ENCODE measurements at places on chromosomes 11 and 22.

DNA sequence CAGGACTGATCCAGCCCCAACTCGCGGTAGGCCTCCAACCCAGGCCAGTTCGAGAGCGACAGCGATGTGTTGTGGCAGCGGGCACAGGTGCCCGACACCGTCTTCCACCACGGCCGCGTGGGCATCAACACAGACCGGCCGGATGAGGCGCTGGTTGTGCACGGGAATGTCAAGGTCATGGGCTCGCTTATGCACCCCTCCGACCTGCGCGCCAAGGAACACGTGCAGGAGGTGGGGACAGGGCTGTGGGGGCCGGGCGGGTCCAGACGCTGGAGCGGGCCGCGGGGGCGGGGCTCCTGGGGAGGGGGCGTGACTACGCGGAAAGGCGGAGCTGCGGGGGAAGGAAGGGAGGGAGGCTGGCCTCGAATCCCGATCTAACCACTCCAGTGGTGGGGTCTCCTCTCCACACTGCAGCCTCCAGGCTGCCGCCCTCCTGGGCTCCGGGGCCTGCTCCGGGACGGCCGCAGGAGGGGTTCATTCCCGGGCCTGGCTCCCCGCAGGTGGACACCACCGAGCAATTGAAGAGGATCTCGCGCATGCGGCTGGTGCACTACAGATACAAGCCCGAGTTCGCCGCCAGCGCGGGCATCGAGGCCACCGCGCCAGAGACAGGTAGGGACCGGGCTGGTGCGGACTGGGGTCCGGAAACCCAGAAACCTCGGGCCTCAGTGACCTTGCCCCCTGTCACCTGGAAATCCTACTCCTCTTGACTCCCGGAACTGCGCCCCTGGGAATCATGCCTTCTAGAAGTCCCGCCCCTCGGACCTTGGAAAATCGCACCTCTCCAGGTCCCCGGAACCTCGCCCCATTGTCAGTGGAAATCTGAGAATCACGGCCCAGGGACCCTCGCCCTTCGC is 14.9 kb downstream of the TMEM258 start:
- DNase-seq = no peak

DNA sequence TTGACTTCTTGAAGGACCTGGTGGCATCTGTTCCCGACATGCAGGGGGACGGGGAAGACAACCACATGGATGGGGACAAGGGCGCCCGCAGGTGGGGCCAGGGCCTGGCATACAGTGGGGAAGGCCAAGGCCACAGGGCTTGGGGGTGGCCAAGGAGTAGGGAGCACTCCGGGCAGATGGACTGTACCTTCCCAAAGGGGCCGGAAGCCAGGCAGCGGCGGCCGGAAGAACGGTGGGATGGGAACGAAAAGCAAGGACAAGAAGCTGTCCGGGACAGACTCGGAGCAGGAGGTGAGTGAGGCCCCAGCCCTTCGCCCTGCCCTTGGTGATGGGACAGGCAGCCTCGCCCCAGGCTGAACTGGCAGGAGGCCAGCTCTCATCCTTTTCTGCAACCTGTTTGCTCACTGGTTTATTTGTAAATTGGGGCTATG is 1.2 kb downstream of the DRAP1 start:
- DNase-seq = no peak

DNA sequence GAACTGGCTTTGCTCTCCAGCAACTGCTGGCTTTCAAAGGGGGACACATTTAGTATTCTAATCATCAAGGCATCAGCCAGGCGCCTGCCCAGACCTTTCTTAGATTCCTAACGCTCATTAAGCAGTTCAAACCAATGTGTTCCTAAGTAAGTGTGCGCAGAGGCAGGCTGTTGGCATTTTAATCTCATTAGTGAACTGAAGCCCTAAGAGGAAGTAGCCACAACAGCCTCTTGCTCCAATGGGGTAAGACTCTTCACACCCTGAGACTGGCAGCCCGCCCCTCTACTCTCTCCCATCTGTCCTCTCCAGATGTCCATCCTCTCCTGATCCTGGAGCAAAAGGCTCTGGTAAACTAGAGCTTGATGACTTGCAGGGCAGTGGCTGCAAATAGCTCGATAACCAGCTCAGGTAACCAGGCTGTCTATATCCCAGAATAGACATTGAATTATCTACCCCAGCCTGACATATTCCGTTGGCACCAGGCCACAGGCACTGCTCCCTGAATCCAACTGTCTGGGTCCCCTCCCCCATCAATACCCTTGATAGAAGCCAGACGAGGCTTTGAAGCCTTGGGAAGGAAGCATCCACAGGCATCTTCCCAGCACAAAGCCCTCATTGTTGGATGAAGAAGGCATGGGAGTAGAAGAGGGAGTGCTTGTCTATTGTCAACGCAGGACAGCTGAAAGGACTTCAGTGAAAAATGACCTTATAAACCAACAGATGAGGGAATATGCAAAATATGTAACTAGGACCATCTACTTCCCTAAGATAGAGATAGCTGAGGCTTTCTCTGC is 321.1 kb downstream of the TENM4 start:
- no peak for DNase-seq

DNA sequence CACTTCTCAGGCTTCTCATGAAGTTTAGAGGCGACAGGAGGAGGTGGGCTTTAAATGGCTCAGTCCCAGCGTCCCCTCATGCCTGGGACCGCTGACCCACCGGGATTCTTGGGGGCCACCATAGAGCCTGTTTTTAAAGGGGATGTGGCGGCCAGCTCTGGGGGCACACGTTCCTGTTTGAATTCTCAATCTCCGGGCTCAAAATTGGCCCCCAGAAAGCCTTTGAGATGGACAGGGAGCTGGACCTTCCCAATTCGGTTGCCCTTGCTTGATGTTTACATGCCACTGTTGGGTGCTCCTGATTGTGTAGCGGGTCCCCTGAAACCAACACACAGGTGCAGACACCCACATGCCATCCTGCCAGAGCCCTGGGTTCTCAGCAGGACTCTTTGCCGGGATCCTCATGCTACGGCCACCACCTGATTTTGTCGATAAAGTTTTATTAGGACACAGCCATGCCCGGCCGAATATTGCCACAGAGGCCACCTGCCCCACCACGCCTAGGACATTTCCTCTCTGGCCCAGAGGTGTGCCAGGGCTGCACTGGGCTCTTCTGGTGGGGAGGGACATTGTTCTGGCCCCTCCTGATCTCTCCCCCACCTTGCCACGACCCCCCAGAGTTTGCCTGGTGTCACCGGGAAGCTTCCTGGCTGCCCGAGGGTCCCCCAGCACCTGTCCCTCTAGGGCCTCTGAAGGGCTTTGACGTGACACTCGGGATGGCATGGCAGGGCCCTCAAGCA is 71.6 kb downstream of the KCNQ1 start:
- DNase-seq = no peak
